Stimulated activated CD4-positive, alpha-beta T cell treated with anti-CD3 and anti-CD28 coated beads, Interleukin-12 subunit alpha, Interleukin-12 subunit beta, amount 100 ng/mL, for 24 hours (primary cell): ENCODE measurements at places on chromosomes 7 and 10.
A peak's percentile ranks its signal among the peaks of the same experiment; 100 is the strongest.

DNA sequence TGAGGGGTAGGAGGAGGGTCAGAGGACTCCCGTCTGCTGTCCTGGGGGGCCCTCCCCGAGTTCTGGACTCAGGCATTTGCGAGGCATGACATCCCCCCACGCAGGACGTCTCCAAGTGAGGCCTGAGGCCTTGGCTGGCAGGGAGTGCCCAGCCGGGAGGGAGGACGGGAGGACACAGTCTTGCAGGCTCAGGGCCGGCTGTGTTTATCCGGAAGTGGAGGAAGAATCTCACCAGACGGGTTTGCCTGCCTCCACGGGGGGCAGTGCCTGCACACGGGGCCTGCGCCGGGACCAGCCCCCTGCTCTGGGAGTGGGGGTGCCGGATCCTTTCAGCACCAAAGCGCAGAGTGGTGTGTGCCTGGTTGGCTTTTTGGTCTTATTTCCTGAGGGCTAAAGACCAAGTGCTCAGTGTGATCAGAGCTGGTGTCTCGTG lies 10.9 kb downstream of the PWWP2B start:
- DNase-seq = no peak

- no peak for DNase-seq
Observed at GRCh38 chr10:14476006-14476405, 145.3 kb upstream of the FRMD4A start.

DNA sequence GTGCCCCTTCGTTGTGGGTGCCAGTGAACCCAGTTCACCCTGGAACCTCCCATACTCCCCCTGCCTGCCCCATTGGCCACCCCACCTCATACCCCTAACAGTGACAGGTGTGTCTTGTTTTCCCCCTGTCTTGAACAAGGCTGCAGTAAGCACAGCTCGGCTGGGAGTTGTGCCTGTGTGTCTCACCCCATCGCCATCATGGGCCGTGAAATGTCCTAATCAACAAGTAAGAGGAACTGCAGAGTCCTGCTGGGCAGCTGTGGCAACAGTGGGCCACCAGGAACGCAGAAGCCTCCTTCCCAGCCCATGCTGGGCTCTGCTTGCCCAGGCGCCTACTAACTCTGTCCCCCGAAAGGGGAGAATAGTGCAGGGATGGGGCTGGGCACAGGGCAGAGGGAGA lies 91.6 kb downstream of the C10orf105 start:
- no peak for DNase-seq

DNA sequence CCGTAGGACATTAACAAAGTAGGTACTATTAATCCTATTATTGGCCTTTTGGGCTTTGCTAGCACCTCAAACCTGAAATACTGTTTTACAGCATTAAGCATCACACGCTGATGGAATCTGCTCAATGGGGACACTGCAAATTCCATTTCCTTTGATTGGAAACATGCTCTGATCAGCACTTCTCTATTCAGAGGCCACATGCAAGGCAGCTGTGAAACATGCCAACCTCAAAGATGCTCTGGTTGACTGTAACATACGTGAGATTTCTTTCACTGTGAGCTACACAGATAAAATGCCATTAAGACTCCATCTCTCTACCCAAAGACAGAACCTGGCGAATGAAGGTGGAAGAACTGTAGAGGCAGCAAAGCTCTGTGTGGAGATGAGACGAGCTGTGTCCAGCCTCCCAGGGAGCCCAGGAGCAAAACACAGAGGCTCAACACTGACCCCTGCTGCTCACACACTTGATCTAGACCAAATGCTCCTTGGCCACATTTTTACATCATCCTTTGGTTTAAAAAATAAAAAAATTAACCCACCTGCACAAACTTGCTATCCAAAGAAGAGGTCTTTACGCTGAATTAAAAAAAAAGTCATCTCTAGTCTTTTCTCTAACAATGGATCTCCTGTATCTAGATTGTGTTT lies 8.0 kb downstream of the RSU1 start:
- peak; percentile 44 for DNase-seq

GRCh38 chr7:106419455-106420182 lies 134.8 kb upstream of the NAMPT start:
- DNase-seq = no peak

- DNase-seq = no peak
Observed at GRCh38 chr7:22051886-22052673, 106.4 kb upstream of the CDCA7L start.

- DNase-seq = peak; percentile 2
Observed at GRCh38 chr10:42367532-42368230, 270.7 kb downstream of the ZNF33B start.

DNA sequence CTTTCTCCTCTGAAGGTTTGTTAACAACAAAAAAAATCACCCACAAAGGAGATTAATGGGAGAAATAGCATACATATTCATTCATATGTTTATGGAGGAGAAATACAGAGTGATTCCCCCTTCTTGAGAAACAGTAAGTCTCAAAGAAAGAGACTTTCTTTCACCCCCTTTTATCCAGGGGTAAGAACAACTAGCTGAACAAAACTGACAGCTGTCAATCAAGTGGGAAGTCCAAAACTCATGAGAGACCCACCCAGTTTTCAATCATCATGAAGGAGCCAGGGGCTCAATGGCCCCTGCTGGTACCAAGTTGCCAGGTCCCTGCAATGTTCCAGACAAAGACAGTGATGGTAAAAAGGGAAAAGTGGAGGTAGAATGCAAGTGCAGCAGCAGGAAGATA lies 1.9 kb upstream of the CYP3A43 start:
- no peak for DNase-seq

GRCh38 chr7:10888861-10889260 lies 84.8 kb upstream of the PHF14 start:
- no peak for DNase-seq
